ENCODE measurements at places on chromosomes 3 and 15.

GRCh38 chr15:39188314-39188713, 392.6 kb upstream of the THBS1 start:
- no peak for DNase-seq

- no peak for DNase-seq
Observed at GRCh38 chr3:168117059-168117458, 21.3 kb upstream of the GOLIM4 start.

DNA sequence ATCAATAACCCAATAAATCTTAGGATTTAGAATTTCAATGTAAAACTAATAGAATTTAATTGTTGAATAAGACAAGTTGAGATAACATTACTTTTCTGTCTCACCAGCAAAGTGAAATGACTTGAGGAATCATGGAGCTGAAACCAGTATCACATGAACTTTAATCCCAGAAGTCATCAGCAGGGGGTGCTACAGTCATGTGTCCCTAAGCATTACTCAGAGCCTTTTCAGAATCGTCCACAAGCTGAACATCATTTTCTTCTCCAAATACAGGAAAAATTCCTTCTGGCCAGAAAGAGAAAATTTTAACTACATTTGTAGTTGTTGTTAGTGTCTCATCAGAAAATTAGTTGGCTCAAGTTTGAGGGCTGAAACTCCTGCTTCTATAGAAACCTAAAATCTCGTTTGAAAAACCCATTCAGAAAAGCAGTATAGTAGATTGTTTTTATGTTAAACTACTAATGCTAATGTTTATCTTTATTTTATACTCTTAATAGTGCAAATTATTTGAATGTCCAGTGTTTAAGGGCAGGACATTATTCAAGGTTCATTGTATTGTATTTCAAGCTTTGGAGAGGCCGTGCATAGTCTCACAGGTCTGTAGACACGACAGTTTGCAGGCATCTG, 384.1 kb downstream of the PLOD2 start:
- DNase-seq, result no peak

DNA sequence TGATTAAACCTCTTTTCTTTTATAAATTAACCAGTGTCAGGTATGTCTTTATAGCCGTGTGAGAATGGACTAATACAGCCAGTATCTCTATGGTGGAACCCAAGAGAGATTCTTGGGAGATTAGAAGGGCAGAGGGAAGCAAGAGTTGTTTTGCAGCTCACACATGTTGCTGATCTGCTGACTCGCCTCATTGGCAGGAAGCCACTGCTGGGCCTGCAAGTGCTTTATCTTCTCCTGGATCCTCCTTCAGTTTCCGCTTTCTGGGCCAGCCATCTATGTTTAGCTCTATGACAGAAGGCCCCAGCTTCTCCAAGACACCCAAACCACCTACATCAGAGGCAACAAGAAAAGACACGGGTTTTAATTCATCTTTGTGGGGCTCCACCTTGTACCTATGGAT, 23.4 kb upstream of the GALNT15 start:
- no peak for DNase-seq

- no peak for DNase-seq
Observed at GRCh38 chr15:99476413-99477222, 89.2 kb upstream of the MEF2A start.

DNA sequence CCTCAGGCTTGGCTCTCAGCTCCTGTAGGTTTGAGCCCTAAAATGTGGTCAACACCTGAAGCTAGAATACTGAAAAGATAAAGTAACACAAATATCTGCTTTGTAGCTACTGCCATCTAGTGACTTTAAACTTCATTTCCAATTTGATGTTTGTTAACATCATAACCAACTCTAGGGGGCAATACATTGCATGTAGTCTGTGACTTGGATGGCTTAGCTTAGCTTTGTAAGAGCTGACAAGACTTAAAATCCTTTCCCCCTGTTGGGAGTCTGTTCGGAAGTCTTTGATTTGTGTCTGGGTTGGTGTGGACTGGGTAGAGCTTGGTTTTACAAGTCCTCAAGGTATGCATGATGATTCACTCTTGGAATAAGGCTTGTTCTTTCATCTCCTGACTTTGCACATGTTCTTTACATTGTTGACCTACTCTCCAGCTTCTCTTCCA, 51.7 kb downstream of the SCN11A start:
- DNase-seq, result no peak

- DNase-seq, result no peak
Observed at GRCh38 chr3:13519006-13519791, 29.7 kb upstream of the FBLN2 start.

- DNase-seq, result no peak
Observed at GRCh38 chr15:84885801-84886200, 1.3 kb downstream of the SLC28A1 start.

DNA sequence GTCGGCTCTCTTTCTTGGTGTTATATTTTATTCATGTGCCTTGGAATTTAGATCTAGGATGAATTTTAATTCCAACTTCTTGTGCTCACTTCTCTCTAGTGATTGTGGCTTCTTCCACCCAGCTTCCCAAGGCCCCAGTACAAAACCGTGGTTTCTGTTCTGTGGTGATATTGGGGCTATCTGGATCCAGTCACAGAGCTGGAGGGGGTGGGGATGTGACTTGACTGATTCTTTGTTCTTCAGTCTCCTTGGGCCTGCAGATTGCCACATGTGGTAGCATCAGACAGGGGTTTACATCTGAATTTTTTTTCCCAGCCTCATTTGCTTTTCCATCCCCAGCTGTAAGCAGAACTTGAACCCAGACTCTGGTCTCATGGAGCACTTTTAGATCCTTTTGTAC, 98.5 kb upstream of the ADAMTSL3 start:
- no peak for DNase-seq

DNA sequence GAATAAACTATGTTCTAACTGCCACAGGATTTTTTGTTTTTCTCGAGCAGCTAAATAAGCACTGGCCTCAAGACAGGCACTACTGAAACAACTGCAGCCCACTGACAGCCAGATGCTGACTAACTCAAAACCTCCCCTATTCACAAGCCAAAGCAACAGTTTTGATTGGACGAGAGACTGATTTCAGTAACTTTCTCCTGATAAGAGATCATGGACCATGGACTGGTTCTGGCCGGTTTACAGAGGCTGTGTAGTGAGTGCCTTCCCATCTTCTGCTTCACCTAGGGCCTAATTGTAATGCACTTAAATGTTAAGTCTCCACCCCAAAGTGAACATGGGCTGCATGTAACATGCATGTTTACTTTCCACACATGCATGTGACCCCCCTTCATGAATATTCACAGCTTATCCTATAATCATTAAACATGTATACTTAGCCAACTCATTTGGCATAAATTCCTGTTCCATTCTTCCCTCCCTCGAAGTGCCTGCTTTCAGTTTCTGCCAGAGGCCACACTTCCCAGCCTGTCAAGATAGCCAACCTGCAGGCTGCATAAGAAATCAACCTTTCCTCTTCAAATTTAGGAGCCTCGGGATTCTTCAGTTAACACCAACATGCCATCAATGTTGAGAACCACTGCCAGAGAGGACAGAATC, 108.2 kb downstream of the ULK4 start:
- DNase-seq, result no peak

GRCh38 chr3:119683421-119683820, 6.2 kb upstream of the COX17 start:
- no peak for DNase-seq

- DNase-seq, result no peak
Observed at GRCh38 chr3:156834962-156835535, 8.9 kb downstream of the LEKR1 start.

GRCh38 chr3:80233576-80233975, 465.8 kb upstream of the ROBO1 start:
- DNase-seq, result no peak

DNA sequence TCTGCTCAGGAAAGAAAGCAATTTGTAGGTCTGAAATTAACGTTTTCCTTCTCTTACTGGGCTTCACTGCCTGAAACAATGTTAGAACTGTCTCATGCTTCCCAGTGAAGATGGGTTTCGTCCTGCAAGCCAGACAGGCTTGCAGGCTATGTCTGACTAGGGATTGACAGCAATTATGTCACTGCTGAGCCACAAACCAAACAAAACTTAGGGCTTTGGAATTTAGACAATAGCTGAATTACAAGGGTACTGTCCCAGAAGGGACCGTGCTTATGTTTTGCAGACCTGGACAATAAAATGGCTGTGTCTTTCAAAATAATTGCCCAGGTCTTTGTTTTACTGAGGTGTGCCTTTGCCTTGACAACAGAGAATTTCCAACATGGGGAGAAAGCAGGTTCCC, 46.3 kb upstream of the CCDC80 start:
- no peak for DNase-seq

DNA sequence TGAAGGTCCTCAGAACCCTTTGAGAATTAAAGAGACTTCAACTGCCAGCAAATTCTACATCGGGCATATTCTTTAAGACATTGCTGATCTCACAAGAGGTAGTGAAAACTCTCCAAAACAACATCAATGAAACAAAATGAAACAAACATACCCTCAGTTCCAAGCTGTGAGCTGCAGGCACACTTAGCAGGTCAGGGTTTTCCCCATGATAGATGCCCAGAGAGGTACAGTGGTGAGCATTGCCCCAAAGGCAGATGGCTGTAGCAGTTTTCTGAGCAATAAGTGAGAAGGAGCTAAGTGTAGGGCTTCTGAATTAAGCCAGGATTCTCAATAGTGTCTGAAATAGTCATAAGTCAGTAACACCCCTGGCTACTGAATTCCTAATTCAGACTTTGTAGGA, 96.1 kb upstream of the TSEN2 start:
- no peak for DNase-seq

GRCh38 chr3:171841620-171842000, 1.5 kb upstream of the TMEM212 start:
- DNase-seq, result no peak

DNA sequence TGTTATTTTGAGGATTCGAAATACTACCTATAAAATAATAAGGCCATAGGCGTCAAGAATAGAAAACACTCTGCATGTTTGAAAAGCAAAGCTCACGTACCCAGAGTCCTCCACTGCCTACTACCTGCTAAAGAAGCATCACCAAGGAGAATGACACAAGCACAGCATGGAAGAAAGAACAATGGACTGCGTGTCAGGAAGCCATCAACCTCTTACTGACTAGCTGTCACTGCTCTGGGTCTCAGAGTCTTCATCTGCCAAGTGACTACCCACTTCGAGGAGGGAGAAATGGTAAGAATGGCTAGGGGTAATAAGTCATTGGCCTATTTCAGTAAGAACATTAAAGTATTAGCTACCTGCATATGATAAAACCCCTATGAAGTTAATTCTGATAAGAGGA, 49.4 kb downstream of the CLASP2 start:
- no peak for DNase-seq

GRCh38 chr3:11847607-11848006, 922 bp upstream of the TAMM41 start:
- DNase-seq, result no peak

DNA sequence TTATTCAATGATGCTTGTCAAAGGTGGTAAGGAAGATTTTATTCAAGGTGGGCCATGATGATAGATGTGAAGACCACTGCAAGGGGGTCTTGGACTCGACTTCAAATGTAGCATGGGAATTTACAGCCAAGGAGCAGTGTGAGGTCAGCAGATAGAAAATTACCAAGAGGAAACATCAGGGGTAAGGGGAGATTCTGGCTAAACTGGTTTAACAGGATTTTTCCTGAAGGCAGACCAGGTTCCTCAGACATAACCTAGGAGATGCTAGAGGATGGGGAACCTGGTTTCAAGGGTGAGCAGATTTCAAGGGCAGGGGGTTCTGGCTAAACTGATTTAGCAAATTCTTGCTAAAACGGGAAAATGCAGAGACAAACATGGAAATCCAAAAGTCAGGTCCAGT, 464.9 kb downstream of the TAFA4 start:
- no peak for DNase-seq

DNA sequence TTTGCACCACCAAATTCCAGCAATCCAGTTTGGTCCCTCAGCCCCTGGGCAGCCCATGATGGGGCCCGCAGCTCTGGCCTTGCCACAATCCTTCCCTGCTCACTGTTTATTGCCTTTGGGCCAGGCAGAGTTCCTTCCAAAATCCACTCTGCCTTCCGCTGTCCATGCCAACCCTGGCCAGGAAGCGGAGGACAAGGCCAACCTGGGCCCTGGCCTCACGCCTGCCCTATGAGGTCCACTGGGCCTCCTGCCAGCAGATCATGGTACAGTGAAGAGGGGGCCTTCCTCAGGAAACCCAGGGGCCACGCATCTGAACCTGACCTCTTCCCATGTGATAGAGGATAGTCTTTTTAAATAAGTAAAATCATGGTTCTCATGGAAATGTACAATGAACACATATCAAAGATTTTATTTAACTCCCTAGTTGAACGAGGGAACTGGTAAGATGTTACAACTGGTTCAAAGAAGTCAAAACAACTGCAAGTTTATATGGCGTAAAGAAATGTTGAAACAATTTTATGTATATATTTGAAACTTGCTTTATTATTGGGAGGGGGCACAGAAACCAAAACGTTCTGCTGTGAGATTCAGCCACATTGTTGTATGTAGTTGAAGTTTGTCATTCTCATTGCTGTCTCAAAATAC, 95.8 kb upstream of the TNFAIP8L3 start:
- no peak for DNase-seq

GRCh38 chr3:46900007-46900292, 22.4 kb downstream of the PTH1R start:
- DNase-seq, result no peak

DNA sequence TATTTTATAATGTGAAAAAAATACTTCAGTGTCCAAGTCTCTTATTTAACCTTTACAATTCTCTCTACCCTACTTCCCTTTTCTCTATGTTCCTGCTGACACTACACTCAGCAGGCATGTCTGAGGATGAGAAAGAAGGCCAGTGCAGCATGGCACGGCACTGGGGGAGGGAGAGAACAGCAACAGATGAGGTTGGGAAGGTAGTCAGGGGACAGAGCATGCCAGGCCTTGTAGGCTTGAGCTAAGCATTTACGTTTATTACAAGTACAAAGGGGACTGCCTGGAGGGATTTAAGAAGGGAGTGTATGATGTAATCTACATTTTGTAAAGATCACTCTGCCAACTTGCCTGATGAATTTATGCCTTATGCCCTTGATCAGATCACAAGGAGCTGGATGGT, 117.3 kb upstream of the WNT5A start:
- DNase-seq, result no peak

DNA sequence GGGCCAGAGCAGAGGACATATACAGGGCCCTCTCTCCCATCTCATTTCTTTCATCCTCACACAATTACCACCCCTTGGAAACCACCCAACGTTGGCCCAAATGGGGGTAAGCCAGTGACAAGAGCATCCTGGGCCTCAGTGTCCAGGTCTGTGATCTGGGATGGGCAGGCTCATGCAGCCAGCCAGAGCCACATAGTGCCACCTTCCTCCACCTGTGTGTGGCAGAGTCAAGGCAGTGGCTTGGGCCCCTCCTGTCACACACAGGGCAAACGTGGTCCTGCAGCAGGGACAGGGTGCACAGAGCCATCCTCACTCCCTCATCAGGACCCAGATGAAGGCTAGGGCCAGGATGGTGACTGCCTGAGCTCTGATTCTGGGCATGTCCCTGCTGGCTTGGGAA, 2.3 kb upstream of the MYL3 start:
- no peak for DNase-seq

DNA sequence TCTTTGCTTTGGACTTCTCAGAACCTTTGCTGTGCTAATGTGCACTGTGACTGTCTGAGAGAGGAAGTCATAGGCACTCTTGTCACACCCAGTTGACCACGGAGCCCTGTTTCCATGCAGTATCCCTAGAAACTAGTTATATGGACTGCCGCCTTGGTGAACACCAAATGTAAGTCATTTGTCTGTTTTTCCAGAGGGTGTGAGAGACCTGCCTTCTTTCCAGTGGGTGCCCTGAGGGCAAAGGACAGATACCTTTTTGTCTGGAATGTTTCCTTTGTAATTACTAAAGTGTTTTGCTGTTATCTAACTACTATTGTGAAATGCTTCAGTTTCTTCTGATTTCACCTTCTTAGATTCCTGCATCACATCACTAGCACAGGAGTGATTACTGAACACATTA, 91.8 kb downstream of the LARS2 start:
- no peak for DNase-seq
